Mammary epithelial cell (primary cell): ENCODE measurements at places on chromosomes 7 and 10.

DNA sequence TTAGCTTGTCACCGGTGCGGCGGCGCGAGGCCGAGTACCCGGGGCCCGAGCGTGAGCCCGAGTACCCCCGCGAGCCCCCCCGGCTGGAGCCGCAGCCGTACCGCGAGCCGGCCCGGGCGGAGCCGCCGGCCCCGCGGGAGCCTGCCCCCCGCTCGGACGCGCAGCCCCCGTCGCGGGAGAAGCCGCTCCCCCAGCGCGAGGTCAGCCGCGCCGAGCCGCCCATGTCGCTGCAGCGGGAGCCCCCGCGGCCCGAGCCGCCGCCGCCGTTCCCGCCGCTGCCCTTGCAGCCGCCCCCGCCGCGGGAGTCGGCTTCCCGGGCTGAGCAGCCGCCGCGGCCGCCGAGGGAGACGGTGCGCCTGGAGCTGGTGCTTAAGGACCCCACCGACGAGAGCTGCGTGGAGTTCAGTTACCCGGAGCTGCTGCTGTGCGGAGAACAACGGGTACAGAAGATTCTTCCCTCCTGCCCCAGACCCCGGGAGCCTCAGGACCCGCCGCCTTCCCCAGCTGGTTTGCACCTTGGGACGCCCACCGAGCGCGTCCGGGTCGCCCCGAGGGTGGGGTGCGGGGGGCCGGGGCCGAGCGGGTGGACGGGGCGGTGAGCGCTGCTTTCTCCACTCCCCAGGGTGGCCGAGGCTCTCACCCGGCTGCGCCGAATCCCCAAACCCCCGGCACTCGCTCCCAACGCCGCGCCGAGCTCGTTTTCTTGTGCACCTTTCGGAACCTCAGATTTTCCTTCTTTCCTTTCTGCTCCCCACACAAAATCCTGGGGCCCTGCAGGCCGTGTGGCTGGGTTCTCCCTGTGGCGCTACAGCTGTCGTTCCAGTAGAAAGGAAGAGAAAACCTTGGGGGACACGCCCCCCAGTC lies 708 bp downstream of the UBN2 start:
- DNase-seq = peak; percentile 48

DNA sequence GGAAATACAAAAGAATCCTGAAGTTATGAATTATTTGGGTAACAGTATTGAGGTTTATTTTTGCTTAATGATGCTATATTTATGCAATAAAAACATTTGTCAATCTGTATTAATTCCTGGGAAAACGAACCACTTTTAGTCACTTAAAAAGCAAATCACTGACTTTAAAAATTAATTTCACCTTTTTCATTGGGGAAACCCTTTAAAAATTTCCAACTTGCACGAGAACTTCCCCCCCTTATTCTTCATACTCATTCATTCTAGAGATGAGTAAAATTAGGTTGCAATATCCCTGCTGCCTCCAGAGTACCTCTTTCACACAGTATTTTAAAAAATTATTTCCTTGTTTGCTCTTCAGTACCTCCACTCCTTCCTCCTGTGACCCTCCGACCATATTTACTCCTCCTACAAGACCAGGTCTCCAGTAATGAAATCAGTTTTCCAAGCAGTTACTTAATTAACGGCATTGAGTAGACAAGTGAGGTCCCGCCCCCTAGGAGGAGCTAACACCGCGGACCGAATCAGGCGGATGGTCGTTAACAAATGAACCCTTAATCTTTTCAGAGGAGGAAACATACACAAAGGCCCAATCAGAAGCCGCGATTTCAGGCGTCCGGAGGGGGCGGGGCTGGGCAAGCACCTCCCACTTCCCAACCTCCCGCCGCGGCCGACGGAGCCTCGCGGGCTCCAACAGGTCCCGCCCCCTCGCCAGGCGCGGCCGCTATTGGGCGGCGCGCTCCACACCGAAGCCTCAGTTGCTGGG lies 465 bp upstream of the TRIM24 start:
- DNase-seq = peak; percentile 97

DNA sequence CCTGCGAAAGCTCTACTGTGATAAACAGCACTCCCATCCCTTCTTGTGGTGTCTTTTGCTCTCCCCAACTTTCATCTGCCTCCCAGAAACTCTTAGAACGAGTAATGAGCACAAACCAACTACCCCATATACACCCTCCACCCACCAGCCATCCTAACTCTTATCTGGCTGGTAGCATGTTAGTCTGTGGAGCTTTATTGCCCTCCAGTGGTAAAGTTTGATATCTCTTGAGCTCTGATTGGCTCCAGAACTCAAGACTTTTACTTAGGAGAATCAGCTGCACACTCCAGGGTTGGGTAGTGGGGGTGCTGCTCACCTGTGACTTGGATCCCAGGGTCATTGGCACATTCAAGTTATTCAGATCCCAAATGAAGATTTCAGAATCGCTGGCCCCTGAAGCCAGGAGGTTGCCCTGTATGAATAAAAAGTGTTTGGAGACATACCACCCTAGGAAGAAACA lies 10.9 kb downstream of the SEC31B start:
- peak; percentile 47 for DNase-seq

GRCh38 chr10:43884501-43885105 lies 235.9 kb upstream of the ZNF32 start:
- no peak for DNase-seq

DNA sequence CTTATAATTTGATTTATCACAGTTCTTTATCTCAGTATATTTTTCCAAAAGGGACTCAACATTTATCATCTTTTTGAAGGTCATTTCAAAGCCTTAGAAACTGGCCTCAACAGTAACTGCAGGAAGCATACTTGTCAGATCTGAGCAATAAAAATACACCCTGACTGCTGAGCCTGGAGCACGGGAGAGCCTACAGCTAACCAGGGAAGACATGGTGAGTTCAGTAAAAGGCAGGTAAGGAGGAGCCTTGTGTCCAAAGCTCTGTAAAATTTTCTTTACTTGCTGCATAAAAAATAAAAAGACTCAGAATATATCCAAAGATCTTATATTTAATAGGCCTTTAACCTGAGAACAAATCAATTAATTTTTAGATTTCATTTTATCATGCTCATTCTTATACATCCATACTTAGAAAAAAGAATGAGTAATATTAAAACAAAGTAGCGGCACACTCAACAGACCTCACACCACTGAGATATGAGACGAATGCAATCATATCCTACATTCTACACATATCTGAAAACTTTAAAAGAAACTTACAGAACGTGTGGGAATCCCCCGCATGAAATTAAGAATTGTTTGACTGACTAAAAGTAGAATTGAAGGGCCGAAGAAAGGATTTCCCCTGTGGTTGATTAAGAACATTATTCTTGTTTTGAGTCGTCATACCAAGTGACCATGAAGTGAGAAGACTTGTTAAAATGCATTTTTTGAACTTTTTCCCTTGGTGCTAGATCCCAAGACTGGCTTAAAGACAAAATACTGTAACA lies 296.4 kb upstream of the MKLN1 start:
- DNase-seq = no peak

DNA sequence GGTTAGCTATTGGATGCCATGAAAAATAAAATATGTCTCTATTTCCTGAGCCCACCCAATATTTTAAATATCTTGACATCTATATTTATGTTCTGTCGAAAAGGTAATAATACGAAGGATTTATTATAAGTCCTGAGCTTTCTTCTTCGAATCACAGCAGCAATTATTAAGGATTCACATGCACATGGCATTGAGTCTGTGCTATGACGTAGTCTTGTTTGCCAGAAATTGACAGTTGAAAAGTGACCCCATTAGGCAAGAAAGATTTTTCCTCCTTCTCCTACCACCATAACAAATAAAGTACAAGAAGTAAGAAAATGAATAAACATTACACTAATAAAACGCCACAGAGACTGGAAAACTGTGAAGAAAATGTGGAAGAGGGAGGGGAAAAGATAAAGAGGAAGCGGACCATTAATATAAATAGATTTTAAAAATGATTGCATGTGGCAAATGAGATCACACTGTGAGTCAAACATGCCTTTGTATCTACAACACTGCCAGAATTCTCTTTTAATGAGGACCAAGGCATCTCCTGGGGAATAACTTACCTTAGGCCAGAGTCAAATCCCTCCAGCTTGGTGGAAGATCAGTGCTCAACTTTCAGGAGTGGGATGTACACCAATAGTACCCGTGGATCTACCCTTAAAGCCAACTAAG lies 21.6 kb downstream of the FZD1 start:
- no peak for DNase-seq

DNA sequence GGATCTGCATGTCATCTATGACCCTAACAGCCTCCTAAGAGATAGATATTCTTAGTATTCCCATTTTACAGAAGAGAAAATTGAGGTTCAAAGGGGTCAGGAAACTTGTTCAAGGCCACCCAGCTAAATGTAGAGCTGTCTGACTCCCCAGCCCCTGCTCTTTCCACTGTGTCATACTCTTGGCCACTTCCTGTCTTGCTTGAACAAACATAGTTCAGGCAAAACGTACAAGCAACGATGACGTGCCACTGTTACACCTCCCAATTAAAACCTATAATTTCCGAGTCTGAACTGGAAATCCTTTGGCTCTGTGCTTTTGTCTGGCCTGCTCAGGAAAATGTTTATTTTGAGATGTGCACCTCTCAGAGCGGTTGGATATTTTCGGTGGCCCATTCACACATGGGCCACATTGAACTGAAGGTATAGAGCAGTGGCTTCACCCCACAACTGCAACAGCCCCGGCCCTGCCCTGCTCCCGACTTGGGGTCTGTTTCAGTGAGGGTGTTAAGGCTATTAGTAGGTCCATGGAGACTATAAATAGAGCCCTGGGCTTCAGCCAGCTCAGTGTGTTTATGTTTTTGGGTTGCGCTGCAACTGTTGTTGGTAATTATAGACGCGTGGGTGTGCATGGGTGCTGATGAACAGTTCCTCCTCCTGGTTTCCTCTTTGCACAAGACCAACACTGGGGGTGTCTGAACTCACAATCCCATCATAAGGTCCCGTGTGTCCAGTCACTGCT lies 172.3 kb upstream of the ADO start:
- DNase-seq = no peak

DNA sequence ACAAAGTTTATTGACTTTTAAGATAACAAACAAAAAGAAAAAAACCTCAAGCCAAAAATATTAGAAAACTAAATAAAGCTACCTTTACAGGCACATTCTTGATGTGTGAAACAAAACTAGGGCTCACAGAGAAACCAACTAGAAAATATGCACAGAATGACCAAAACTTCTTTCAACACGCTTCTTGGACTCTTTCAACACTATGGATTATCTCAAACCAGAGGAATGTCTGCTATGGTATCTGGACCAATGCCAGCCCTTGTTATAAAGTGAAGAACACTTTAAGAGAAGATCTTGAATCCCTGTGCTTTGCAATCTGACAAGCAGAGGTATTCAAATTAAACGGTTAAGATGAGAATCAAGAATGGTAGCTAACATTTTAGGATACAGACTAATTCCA lies 76.6 kb downstream of the DNAJC1 start:
- peak; percentile 91 for DNase-seq

DNA sequence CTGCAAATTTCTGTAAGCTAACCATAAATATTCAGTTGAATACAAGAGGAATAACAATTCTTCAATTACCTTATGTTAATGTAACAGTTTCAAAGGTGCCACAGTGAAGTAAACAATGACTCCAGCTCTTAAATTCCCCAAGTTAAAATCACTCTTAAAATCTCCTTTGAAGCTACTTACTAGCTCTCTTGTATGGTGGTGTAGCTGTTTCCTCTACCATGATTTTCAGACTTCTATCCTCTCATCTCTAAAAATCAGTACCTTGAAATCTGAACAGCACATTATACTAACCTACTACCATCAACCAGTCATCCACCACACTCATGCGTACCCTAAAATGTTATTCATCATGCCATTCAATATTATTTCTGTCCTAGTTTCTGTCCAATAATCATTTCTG lies 29.6 kb downstream of the JMJD1C start:
- no peak for DNase-seq

- DNase-seq = no peak
Observed at GRCh38 chr10:78462176-78462575, 428.5 kb downstream of the RPS24 start.

DNA sequence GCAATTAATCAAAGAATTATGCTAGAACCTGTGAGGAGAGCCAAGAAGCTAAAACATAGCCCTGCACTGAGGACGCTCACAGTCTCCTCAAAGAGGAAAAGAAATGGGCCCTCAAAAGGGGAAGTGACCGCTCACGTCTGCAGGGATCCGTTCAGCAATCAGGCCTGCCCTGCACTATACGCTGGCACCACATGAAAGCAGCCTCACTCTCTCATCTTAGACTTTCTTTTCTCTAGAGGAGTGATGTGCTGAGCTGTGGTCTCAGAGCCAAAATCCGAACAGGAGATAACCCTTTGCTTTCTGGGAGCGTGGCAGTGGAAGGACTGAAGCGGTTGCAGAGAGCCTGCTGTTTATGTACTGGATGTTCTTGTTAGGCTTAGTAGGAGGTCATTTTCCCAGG lies 6.3 kb upstream of the IL2RA start:
- no peak for DNase-seq

DNA sequence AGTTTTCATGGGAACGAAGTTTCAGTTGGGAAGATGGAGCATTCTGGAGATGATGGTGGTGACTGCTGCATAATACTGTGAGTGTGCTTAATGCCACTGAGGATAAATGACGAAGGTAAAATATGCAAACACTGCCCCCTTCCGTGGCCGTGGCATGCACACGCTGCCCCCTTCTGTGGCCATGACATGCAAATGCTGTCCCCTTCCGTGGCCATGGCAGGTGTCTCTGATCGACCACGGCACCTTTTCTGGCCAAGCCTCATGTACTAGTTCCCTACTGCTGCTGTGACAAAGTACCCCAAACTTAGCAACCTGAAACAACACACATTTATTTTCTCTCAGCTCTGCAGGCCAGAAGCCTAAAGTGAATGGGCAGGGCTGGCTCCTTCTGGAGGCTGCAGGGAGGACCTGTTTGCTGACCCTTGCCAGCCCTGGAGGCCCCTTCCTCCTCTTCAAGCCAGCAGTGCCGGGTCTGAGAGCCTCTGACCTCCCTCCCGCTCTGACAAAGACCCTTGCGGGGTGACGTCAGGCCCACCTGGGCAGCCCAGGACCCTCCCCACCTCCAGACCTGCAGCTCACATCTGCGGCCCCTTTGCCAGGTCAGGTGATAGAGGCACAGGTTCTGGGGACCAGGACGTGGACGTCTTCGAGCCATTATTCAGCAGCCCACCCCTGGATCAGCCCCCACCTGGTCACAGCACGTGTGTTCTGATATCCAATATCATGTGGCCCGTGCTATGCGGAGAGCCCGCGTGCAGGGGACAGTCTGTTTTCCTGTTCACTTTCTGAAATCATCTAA lies 82.0 kb downstream of the MICALL2 start:
- no peak for DNase-seq

- no peak for DNase-seq
Observed at GRCh38 chr7:16356301-16356958, 64.9 kb downstream of the CRPPA start.
